Stimulated activated CD8-positive, alpha-beta memory T cell treated with anti-CD3 and anti-CD28 coated beads, Interleukin-7, amount 100 ng/mL, for 24 hours (primary cell): ENCODE measurements at places on chromosomes 11 and 22.

- DNase-seq, result no peak
Measured at GRCh38 chr22:48474881-48475280, 1352.8 kb downstream of the BRD1 start.

GRCh38 chr11:2807801-2808241 is 77.8 kb downstream of the CDKN1C start:
- no peak for DNase-seq

DNA sequence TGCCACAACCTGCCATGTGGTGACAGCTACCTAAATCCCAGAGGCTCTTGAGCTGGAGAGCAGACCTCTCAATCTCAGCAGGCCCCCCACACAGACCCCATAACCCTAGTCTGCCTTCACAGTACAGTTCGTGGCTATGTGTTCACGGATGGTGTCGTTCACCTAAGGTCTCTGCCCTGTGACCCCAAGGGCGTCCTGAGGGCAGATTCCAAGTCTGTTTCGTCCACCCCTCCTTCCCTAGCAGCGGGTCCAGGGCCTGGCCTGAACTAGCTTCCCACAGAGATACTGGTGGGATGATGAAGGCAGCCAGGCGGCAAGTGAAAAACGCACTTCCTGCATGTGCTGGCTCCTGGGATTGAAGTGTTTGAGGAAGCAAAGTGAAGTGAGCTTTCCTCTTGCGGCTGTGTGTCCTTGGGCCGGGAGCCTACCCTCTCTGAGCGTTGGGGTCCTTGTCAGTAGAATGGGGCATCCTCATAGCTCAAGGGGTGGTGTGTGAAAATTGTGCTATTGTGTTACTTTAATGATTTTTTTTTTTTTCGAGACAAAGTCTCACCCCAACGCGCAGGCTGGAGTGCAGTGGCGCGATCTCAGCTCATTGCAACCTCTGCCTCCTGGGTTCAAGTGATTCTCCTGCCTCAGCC is 70.1 kb downstream of the LRP5 start:
- no peak for DNase-seq

- no peak for DNase-seq
Measured at GRCh38 chr11:74826901-74827300, 78.3 kb downstream of the RNF169 start.

- no peak for DNase-seq
Measured at GRCh38 chr11:17801166-17801565, 66.6 kb downstream of the KCNC1 start.

DNA sequence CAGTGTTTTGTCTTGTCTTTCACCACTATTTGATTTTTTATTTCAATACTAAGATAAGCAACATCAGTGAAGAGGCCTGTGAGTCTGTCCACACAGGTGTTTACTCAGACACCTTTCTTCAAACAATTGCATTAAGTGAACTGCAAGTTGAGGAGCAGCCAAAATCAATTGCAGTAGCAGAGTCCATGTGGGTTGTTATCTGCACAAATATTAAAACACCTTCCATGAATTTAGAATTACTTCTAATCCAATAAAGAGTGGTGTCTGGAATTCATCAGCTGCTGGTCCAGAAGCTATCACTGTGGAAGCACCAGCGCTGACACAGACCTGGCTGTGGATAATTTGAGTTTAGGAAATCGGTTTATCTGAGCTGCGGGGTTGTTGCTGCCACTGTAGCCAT is 83.5 kb upstream of the FAT3 start:
- no peak for DNase-seq

DNA sequence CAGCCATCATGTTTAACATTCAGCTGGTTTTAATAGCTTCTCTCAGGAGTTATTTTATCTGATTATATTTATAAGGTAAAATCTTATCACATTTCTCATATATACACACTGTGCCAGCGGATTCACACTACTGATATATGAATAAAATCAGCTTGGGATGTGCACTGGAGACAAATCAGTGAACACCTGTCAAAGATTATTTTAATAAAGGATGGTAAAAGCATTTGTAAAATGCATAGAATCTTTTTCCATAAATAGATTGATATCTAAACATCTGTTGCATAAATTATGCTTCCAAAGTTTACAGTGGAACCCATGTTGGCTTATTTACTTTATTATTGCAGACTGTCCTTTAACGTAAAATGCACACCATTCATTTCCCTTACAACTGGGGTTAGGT is 1125.8 kb upstream of the CNTN5 start:
- no peak for DNase-seq

- no peak for DNase-seq
Measured at GRCh38 chr11:96197801-96198701, 144.9 kb downstream of the MAML2 start.

GRCh38 chr22:20750461-20751184 is 23.3 kb upstream of the SERPIND1 start:
- DNase-seq, result no peak
